ENCODE measurements at places on chromosomes 11 and 22.

GRCh38 chr22:30400159-30400558 lies 3.3 kb downstream of the SEC14L2 start:
- no peak for DNase-seq

DNA sequence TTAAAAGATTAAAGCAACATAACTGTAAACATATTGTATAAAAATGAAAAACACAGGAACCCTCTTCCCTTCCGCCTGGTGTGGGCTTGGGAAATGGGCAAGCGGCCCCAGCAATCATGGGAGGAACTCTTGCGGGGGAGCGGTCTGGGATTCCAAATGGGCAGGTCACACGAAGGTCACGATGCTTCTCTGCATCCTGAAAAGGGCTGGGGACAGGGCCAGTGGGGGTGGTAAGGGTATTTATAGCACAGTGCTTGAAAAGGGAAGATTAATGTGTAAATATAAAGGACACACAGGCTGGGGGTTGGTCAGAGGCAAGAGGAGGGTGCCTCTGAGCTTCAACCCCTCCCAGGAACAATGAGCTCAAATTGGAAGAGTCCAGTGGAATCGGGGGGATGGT lies 46.9 kb upstream of the OR4B1 start:
- peak; percentile 63 for DNase-seq

DNA sequence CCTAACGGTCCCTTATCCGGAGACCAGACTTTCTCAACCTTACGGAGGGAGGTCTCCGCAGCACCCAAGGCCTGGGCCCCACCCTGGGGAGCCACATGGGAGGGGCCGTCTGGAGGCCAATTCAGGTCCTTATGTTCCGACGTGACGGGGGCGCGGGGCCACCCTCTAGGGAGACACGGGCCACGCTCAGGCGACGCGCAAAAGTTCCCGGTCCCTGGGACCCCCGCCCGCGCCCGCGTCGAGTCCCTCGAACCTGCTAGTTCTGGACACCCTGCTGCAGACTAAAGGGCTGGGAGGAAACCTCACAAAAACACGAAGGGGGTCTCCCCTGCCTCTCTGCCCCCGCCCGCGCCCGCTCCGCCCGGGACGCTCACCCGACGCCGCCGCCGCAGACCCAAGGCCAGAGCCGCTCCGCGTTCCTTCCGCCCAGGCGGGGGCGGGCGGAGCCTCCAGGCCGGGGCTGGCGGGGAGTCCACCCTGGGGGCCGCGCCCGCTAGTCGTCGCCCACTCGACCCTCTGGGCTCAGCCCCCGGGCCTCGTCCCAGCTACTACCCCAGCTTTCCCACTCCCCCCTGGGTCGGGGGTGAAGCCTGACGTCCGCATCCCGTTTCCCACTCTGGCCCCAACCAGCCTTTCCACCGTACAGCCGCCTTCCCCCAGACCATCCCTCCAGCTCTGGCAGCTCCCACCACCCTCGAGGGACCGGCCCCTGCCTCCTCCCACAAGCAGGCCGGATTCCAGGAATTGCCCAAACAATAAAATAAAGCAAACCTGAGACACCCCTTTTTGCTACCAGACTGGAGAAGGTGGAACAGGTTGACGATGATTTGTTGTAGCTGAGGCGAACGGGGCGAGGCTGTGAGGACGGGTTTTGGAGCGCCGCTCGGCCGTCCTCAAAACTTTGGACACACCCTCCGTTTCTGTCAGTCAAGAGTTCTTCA lies 2.7 kb downstream of the RNH1 start:
- DNase-seq, result peak; percentile 66

- DNase-seq, result no peak
Observed at GRCh38 chr11:133106417-133106816, 425.9 kb downstream of the OPCML start.

DNA sequence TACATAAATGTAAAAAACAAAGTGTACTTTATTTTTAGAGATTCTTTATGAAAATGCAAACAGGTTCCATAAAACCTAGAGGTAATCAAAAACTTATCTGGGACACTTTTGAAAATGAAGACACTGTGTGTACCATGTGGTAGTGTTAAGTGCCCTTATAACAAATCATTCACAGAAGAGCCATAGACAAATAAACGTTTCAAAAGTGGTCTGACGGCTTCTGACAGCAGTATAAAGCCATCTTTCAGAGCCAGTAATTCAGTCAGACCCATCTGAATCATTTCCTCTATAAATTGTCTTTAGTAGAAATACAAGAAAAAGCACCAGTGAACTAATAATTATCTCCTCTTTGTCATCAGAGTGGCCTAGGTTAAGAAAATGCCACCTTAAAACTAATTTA lies 100.0 kb downstream of the PAX6 start:
- DNase-seq, result no peak

- peak; percentile 98 for DNase-seq
Observed at GRCh38 chr22:40651563-40652501, 15.3 kb upstream of the MRTFA start.

Measured in femur (tissue), 1 donor.